Stimulated activated CD4-positive, alpha-beta T cell treated with anti-CD3 and anti-CD28 coated beads, Interleukin-1b, Interleukin-23, amount 100 ng/mL, for 24 hours (primary cell): ENCODE measurements at places on chromosomes 3 and 15.

- DNase-seq, result no peak
These were observed 1.2 kb downstream of the DUOX2 start for GRCh38 chr15:45112591-45113379.

DNA sequence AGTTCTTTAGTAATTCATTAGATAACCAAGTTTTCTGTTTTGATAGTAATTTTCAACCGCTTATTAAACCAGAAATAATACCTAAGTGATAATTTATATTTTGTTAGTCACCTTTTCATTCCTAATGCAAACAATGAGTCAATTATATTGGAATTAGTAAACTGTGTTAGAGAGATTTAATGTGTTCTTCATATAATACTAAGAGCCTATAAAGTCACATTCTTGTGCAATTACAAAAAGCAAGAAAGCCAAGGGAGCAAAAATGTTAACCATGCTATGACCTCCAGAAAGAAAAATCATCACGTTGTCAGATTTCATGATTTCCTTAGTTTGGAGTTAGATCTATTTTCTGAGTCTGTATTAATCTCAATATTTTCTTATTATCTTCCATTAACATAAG lies 108.8 kb upstream of the SAMMSON start:
- no peak for DNase-seq

DNA sequence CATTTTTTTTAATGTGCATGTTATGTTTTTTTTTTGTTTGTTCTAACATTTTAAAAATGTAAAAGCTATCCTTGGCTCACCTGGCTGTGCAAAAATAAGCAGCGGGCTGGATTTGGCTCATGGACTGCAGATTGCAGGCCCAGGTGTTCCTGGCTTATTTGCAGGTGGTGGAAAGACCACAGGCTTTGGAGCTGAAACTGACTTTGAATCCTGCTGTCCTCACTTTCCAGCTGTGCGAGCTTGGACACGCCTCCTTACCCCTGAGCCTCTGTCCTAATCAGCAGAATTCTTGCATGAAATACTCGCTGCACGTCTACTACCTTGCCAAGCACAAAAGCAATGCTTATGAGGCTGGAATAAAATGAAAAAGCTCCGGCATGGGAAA lies 188.7 kb upstream of the TPM1 start:
- DNase-seq, result no peak

DNA sequence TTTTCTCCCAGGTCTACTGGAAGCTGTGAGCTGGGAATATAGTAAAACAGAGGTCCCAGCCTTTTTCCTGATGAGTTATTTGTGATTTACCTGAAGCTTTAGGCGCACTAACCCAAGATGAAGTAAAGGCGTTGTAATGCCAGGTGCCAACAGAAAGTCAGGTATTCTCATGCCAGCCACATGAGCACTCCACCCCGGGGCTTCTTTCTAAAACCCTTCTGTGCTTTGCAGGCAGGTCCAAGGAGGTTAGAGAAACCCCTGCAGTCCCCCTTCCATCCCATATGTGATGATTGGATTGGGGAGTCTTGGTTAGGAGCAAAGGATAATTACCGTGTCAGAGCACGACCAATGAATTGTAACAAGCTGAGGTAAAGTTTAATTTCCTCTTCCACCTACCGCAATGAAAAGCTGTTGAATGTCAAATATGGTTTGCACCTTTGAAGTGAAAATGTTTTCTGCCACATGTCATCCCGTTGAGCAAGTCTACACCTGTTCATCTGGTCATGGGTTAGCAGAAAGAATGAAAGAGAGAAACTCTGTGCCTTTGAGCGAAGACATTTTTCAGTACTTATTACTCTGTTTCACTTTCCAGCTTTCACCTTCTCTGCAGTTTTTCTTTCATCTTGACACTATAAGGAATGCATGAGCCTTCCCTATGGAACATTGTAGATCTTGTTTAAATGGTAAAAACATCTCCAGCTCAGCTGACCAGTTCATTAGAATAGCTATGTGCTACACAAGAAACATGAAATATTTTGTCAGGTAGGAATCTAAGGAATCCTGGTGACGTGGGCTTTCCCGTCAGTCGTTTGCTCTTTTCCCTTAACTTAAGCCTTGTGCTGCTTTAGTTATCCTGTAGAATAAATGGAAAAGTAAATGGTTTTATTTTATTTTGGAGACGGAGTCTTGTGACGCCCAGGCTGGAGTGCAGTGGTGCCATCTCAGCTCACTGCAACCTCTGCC lies 204.6 kb upstream of the IL12A start:
- no peak for DNase-seq

DNA sequence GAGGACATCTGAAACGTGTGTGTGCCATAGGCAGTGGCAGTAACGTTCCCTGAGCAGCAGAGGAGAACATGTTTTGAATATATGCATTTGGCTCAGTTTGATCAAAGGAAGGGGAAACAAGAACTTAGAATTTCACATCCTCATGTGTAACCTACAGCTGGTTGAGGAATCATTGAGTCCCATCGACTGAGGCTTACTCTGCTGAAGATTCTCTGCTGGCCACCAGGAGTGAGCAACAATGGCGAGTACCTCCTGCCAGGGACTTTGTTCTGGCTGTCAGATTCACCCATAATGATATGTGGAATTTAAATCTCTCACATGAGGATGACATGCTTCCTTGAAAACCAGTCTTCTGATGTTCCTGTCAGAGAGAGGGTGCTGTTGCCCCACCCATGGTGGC lies 21.3 kb downstream of the GORASP1 start:
- DNase-seq, result no peak

- no peak for DNase-seq
These were observed at the start of gene SCG5 for GRCh38 chr15:32641517-32642059. TSS of gene SCG5 (plus strand) at chr15:32641710. CDS start at chr15:32643593, 1,883 bp downstream.

DNA sequence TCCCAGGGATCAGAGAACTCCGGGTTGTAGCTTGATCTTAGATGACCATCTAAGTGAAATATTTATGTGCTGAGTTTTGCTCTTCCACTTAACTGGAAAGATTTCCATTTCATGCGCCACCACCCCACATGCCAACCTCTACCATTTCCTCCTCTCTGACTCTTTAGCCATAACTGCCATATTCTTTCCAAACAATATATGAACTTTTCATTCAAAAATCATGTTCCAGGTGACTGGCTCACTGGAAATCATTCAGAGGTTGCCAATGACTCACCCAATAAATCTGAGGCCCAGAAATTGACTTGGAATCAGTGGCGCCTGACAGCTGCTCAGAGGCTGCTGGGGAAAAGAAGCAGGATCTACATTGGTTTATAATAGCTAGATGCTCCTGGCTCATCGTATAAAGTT lies 31.6 kb upstream of the FAM174B start:
- DNase-seq, result no peak

GRCh38 chr3:45793482-45794176 lies 2.7 kb downstream of the SLC6A20 start:
- DNase-seq, result no peak

DNA sequence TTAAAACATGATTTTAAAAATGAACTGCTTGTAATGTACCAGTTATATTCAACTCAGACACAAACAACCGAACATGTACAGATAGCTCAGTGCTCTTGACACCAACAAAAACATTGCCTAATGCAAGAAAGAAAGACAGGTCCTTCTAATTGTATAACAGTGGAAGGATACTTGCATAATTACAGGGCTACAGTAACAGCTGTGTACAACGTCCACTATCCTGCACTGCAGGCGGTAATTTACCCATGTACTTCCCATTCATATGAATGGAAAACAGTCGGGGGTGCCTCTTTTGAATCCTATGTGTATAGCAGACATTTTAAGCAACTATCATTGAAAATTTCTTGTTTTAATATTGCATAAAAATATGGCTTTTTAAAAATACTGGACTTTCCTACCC lies 41.1 kb upstream of the PLSCR5 start:
- DNase-seq, result no peak

GRCh38 chr3:23240171-23240785 lies 37.2 kb downstream of the UBE2E2 start:
- no peak for DNase-seq

GRCh38 chr3:33439546-33440327 lies 468 bp downstream of the UBP1 start:
- no peak for DNase-seq

GRCh38 chr3:9226326-9226725 lies 23.1 kb downstream of the SRGAP3 start:
- DNase-seq, result no peak

DNA sequence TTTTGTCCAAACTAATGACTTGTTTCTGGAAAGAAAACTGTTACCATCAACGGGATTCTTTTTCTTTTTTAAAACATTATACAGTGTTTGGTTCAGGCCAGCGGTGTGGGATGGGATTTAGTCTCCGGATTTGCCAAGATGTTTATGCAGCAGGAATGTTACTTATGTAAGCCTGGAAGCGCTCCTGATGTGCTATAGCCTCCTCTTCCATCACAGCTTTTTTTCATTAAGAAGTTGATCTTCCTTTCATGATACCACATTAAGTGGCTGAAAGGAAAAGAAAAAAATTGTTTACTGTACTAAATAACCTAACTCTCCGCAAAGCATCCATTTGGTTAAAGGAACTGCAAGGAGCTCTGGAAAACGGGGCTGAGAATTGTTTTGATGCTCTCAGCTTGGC lies 120.5 kb upstream of the ALDH1A3 start:
- no peak for DNase-seq

- DNase-seq, result no peak
These were observed 9.7 kb upstream of the SLMAP start for GRCh38 chr3:57746156-57747010.

DNA sequence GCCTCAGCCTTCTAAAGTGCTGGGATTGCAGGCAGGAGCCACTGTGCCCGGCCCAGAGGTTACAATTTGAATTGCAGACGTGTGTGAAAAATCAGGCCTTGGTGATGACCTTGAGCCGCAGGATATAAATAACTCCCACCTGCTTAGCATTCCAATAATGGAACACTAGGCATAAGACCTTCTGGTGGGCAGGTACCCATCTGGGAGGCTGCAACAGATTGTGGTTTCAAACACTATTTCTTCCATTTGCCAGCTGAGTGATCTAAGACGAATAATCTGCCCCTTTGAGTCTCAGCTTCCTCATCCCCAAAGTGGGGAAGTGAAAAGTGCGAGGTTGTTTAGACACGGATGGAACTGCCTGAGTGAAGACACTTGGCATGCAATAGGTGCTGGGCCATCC lies 47.7 kb upstream of the HERC1 start:
- DNase-seq, result no peak

DNA sequence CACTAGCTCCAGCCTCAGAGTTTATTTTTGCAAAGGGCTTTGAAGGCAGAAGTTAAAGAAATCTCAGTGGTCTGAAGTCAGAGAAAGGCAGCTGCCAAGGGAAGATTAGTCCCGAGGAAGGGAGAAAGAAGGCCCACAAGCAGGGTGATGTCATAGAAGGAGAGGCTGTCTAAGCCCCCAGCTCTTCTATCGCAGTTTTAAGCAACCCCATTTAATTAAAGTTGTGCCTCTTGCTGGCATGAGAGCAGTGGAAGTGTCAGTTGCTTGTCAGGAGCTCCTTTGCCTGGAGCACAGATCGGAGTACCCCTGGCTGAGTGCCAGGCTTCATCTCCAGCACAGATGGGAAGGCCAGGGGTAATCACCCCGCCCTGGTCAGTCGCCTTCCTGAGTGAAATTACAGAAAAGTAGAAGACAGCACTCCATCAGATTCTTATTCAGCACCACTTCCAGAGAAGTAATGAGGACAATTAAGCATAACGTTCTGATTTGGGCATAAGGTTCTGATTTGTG lies 530.7 kb downstream of the EPHB1 start:
- DNase-seq, result no peak

DNA sequence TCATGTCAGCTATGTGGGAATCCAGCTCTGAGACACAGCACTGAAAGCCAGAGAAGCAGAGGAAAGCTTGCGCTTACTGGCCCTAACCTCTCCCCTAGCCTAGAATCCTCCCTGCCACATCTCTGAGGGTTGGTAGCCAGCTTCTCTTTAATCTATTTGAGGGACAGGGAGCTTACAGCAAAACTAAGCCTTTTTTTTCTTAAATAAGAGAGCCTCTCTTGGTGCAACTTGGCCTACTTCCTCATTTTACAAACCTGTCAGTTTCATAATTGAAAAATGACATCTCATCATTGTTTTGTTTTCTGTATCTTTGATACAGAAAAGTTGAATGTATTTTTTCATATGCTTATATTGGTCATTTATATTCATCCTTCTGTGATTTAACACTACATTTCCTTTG lies 193.9 kb downstream of the ZNF621 start:
- no peak for DNase-seq

- DNase-seq, result no peak
These were observed 249.5 kb upstream of the TRIM42 start for GRCh38 chr3:140428380-140428779.

DNA sequence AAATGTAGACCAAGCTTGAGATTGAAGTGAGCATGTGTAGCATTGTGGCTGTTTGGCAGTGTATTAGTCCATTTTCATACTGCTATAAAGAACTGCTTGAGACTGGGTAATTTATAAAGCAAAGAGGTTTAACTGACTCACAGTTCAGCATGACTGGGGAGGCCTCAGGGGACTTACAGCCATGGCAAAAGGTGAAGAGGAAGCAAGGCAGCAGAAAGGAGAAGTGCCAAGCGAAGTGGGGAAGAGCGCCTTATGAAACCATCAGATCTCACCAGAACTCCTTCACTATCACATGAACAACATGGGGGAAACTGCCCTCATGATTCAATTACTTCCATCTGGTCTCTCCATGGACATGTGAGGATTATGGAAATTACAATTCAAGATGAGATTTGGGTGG lies 8.6 kb upstream of the CERS3 start:
- no peak for DNase-seq

- no peak for DNase-seq
These were observed 12.8 kb downstream of the SYNM start for GRCh38 chr15:99117563-99118257.

DNA sequence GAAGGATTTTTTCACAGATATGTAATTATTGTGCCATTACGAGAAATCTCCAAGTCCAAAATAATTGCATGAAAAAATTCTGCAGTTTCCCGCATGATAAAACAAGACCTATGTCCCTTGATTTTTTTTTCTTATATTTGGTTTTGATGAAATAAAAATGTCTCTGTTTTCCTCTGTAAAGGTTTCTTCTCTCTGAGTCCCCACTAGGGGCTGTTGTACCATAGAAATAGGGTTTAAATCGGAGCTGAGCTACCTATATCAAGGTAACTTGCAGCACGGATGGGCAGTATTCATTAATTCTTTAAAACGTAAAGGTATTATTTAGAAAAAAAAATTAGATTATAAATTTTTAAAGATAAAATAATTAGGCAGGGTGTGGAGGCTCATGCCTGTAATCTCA lies 66.6 kb upstream of the IGF1R start:
- no peak for DNase-seq
